ENCODE measurements at places on chromosomes 7 and 10. TPM values are rescaled to one million over a fixed set of nuclear protein-coding genes. Genes with fewer than 3 reads are reported as not detected.

DNA sequence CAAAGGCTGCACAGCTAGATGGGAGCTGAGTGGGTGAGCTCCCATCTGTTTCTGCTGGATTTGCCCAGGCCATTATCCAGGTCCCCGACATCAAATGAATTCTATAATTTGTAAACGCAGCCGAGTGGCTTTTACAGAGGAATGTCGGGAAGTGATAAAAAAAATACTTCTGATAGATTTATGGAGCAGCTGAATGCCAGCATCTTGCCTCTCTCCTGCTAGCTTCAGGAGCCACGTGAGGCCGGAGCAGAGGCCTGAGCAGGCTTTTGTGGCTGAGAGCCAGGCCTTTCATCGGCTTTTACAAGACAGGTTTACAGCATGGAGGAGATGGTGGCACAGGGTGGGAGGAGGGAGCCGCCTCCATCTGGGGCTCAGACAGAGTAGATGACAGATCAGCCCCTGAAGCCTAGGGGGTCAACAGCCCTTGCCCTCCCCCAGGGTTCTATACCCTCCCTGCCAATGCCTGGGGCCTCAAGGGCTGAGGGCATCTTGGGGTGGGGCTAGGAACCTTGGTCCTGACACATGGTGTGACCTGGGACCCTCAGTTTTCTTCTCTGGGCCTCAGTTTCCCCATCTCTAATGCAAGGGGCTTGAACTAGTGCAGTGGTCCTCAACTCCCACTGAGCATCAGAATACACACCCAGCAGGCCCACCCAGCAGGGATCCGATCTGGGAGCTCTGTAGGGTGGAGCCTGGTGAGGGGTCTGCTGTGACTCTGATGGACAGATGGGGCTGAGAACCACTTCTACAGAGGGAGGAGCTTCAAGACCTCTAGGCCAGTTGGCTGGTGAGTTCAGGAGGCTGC, 44.2 kb upstream of the PCBD1 start:
- H3K27me3 ChIP-seq = no peaks in the 10 kb centered on the region
- H3K36me3 ChIP-seq = no peaks in the 10 kb centered on the region
- no peak overlapping the region for H3K4me3 ChIP-seq
- no peak overlapping the region for H3K27ac ChIP-seq
- H3K4me1 ChIP-seq = no peaks in the 10 kb centered on the region

GRCh38 chr10:27383595-27384542, 120.2 kb upstream of the RAB18 start:
- H3K4me3 ChIP-seq = no peak overlapping the region
- no peak for DNase-seq
- peaks cover 31% of the 10 kb centered on the region for H3K27me3 ChIP-seq
- no peaks in the 10 kb centered on the region for H3K4me1 ChIP-seq

DNA sequence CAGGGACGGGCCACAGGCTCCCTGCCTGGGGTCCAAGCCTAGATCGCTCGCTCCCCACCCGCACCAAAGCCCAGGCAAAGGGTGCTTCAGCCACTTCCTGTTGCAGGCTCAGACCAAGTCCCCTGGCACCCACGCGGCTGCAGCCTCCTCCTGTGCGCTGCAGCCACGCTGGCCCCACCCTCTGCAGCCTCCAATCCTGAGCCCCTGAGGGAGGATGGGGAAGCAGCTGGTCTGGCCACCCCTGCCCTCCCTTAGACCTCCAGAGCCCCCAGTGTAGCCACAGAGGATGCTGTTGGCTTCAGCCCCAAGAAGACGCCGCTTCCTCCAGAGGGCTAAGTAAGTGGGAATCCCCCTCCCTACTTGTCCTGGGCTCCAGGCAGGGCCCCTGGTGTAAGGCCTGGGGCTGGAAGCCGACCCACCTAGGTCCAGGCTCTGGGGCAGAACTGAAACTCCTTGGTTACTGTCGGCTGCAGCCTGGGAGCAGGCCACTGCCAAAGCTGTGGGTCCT, 9.4 kb downstream of the LIMK1 start:
- H3K4me1 ChIP-seq = peaks cover 25% of the 10 kb centered on the region
- no peak overlapping the region for H3K4me3 ChIP-seq
- peaks cover 18% of the 10 kb centered on the region for H3K36me3 ChIP-seq
- DNase-seq = no peak

CRPPA gene
- total RNA-seq = 1.7 TPM

IPMK gene
- 10.3 TPM for total RNA-seq

Measured in activated naive CD8-positive, alpha-beta T cell treated with anti-CD3 and anti-CD28 coated beads for 36 hours (primary cell).